IPS DF 19.7 (cell line): ENCODE measurements at places on chromosomes 3 and 15.

DNA sequence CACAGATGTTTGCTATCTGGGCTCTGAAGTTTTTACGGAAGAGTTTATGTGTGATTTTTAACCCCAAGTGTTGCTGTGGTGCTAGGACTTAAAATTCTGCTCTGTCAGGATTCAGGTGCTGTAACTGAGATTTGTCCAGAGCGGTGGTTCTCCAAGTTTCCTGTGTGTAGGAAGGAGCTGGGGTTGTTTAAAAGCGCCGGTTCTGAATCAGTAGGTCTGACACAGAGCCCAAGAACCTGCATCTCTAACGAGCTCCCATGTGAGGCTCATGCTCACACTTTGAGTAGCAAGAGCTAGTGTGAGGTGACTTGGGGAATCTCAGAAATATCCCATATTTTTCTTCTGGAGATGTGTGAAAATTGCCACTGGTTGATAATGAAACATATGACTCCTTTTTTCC, 325.5 kb downstream of the SATB1 start:
- DNase-seq, result no peak

- DNase-seq, result no peak
These were observed 406 bp upstream of the GABRB3 start for GRCh38 chr15:26773067-26773877.

DNA sequence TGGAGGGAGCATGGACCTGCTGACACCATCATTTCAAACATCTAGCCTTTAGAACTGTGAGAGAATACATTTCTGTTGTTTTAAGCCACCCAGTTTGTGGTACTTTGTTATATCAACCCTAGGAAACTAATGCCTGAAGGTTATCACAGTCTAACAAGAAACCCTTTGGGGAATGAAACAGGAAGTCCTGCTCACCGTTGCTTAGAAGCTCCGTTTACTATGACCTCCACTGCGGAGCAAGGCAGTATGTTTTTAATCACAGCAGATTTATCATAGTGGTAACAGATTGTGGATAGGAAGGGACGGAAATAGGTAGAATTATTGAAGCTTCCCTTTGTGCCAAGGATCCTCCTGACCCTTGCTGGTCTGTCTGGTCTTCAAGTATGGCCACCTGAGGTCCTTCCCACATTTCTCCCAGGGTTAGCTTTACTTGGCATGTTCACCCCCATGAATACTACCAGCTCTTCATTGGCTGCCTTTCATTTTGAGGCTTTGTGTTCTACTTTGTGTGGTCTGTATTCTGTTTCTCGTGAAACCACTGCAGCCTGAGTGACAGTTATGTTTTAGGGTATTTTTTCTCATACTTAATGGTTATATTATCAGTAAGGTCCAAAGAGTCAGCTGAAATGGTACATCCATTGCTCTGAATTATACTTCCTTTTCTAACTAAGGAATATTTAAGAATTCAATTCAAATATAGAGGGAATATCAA, 201.6 kb downstream of the CHST2 start:
- DNase-seq, result no peak

GRCh38 chr3:32620611-32621310, 50.1 kb upstream of the DYNC1LI1 start:
- DNase-seq, result no peak

DNA sequence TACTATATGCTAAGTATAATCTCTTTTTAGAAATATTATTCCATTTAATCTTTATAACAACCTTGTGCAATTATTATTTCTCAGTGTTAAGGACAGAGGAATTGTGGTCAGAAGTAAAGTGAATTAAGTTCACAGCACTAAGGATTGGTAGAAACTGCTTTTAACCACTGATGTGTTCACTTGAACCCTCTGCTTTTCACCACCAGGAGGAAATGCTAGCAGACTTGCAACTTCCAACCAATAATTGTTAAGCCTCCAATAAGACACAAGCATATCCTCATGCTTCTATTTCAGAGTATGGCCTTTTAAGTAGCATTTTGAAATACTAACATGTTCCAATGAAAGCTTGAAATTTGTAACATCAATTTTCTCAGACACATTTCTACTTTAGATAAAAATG, 527.4 kb downstream of the SI start:
- peak; percentile 5 for DNase-seq

GRCh38 chr3:14228681-14229470, 50.3 kb downstream of the LSM3 start:
- DNase-seq, result no peak

GRCh38 chr3:100517276-100517675, 24.9 kb downstream of the TMEM45A start:
- no peak for DNase-seq

- no peak for DNase-seq
These were observed 40.4 kb downstream of the DPH3 start for GRCh38 chr3:16224325-16224724.

DNA sequence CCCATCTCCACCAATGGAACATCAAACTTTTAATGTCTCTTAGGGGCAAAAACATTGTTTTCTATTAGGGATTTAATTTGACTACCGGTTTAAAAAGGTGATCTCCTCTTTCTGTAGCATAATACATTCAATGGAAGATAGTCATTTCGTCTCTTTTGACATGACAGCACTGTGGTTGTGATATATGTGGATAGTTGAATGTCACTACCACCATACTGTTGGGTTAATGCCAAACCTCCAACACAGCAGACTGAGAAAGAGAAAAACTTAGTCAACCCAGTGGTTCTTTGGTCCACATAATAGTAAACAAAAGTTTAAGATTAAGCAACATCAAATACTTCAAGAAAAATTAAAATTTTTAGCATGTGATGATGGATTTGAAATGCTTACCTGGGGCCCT, 530.4 kb downstream of the AGBL1 start:
- no peak for DNase-seq

DNA sequence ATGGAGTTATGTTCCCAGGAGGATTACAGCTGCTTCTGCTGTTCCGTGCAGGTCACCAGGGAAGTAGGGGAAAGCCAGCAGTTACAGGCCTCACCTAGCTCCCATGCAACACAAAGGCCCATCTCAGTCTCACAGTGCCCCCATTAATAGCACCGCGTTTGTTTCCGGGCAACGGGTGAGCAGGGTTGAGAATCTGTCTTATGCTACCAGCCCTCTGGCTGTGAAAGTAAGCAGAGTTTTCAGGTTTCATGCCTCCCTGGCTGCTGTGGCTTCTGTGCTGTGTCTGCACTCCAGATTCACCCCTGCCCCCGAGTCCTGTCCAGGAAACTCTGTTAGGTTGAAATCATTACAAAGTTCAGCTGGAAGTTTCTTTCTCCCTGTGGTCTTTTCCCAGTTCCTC, 254.4 kb upstream of the GPR149 start:
- no peak for DNase-seq

DNA sequence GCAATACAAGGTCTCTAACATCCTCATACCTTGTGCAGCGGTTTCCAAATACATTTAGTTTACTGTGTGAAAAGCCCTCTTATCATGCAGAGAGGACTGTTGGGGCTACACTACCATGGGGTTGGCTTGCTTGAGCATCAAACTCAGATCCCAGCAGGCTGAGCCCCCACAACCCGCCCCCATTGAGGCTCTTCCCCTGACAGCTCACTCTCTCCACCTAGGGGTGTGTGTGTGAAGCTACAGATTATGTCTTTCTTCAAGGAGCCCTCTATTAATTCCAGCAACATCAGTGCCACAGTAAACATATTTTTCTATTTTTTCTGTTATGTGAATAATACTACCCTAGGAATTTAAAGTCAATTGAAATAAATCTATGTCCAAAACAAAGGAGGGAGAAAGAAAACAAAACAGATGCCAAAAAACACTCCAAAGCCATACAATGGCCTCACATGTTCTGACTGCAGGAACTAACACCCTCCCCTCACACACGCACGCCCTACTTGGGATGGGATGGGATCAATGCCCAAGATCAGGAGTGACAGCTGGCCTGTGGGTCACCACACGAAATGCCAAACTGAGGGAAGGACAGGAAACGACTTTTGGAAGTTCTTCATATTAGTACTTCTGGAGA, 14.7 kb downstream of the TM4SF4 start:
- no peak for DNase-seq
